Natural killer cell (primary cell): ENCODE measurements at places on chromosomes 13 and 19. TPM values are rescaled to one million over a fixed set of nuclear protein-coding genes. Genes with fewer than 3 reads are reported as not detected.

The IGFL1 gene
- not detected for total RNA-seq

The KCNJ14 gene
- 0.77 TPM for total RNA-seq

The KMT5C gene
- total RNA-seq, result 46.8 TPM

- no peak for DNase-seq
These were observed 42.1 kb downstream of the PCCA start for GRCh38 chr13:100130930-100131511.

- DNase-seq, result no peak
These were observed 40.4 kb downstream of the SACS start for GRCh38 chr13:23392925-23393645.

DNA sequence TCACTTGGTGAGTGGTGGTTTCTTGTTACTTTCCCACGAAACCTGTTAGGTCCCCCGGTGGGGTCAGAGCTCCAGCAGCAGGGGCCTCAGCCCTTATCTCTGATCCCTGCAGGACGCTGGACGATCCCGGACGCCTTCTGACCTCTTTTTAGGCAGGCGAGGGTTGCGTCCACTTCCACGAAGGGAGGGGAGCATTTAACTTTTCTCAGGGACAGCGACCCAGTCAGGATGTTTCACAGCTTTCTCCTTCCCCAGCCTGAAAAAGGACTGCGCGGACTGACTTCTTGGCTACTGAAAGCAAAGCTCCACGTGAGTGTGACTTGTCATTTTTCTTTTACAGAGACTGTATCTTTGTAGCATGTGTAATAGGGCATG, 692 bp downstream of the ZNF234 start:
- no peak for DNase-seq

DNA sequence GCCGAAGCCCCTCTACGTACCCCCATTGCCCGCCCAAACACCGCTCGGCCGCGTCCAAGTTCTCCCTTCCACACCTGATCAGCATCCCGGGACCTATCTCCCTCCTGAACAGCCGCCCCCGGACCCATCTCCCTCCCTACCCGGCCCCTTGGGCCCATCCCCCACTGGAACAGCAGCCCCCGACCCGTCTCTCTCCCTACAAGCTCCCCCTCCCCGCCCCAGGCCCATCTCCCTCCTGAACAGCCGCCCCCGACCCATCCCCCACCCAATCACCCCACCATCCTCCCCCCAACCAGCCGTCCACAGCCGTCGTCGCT, 610 bp downstream of the ZSCAN1 start:
- DNase-seq, result no peak

DNA sequence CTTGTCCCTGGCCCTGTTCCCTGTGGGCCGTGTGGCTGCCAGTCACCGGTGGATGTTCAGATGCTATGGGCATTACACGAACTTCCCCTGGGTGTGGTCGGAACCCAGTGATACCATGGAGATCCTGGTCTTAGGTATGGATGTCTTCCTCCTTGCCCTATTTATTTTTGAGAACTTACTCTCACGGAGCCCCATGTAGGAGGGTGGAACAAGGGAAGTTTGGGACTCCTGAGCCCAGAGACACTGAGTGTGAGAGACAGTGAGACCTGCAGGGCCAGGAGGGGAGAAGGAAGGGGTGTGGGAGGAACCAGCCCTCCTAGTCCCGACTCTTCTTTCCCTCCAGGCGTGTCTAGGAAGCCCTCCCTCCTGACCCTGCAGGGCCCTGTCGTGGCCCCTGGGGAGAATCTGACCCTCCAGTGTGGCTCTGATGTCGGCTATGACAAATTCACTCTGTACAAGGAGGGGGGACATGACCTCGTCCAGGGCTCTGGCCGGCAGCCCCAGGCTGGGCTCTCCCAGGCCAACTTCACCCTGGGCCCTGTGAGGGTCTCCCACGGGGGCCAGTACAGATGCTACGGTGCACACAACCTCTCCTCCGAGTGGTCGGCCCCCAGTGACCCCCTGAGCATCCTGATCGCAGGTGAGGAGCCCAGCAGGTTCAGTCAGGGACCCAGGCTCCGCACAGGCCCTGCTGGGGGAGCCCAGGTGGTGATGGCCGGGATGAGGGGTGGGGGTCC, 14.9 kb upstream of the KIR3DL3 start:
- DNase-seq, result no peak

DNA sequence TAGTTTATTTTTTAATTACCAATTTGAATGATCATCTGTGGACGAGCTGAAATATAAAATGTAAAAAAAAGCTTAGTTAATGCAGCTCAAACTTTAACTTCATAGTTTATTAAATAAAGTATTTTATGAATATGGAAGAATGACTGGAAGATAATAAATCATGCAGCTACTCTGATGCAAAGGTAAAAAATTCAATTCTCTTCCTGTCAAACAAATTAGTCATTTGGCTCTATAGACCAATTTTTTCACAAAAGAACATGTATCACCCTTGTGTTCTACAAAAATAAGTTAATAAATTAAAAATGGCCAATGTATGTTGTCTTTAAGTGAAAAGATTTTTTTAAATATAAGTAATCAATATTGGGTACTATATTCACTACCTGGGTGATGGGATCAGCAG, 26.2 kb downstream of the EXOSC8 start:
- no peak for DNase-seq

DNA sequence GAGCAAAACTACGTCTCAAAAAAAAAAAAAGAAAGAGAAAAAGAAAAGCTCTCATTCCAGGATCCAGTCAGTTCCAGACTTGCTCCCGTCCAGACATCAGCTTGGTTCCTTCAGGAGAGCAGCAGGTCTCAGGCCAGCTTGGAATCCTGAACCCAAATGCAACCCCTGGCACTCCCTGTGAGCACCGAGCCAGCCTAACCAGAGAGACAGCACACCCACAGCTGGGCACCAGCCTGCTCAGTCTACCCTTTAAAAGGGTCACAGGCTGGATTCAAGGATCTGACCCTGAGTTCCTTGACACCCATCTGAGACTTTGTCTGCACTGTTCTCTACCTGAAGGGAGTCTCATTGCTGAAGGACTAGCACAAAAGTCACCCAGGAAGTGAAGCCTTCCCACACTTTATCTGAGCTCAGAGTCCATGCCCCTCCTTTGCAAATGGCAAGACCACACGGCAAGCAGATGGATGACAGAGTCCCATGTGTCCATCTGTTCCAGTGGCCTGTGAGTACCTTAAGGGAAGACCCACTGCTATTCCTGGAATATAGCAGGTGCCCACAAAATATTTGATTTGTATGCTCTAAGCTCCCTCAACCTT, 1.4 kb downstream of the PEPD start:
- DNase-seq, result no peak

GRCh38 chr19:7924241-7924640, 1.7 kb downstream of the CTXN1 start:
- DNase-seq, result no peak

DNA sequence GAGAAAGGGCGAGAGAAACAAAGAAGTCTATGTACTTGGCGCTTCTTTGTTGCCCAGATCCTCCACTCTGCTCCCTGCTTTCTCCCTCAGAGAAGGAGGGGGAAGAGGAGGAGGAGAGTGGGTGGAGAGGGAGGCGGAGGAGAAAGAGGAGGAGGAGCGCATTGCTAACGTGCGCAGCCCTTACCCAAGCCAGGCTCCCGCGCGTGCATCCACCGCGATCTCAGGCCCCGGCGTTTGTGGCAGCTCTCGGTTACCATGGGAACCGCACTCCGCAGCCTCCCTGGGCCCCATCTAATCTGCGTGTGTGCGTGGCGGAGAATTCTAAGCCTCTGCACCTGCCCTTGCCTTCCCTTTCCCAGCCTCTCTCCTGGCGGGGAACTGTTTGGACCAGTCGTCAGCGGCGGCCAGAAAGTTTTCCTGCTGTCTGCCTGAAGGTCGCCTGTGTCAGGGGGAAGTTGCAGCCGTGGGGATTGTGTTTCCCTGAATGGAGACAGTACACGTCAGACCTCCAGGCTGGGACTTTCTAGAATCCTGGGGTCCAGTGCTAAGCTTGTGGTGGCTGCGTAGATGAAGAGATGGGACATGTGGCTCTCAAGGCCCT, at the start of gene ERICH6B:
TSS of gene ERICH6B (minus strand) at position 239 of the 601 bp plus-strand sequence. CDS start 18,734 bp downstream, outside the sequence.
- DNase-seq, result no peak

DNA sequence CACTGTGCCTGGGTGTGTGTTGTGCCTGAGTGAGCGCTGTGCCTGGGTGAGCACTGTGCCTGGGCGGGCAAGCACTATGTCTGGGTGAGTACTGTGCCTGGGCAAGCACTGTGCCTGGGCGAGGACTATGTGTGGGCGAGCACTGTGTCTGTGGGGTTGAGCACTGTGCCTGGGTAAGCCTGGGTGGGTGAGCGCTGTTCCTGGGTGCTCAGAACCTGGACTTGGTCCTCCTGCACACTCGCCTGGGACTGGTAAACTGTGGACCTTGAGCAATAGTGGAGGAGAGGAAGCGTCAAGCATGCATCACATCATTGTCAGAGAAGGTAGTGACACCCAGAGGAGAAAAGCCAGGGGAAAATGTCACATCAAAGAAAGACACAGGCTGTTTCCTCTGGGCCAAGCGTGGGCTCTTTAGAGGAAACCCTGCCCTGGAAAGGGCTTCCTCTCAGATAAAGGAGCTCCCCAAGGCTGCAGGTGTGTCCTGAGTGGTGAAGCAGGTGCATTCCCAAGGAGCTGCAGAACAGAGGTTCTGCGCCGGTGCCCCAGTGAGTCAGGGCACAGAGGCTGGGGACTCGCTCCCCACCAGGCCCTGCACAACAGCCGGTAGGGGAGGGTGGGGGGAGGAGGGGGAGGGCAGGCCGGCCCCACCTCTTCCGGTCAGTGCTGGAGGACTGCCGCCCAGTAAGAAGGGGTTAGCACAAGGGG, 141.2 kb downstream of the TEX29 start:
- no peak for DNase-seq

- DNase-seq, result no peak
These were observed 211.3 kb downstream of the RBM26 start for GRCh38 chr13:79194727-79195126.

DNA sequence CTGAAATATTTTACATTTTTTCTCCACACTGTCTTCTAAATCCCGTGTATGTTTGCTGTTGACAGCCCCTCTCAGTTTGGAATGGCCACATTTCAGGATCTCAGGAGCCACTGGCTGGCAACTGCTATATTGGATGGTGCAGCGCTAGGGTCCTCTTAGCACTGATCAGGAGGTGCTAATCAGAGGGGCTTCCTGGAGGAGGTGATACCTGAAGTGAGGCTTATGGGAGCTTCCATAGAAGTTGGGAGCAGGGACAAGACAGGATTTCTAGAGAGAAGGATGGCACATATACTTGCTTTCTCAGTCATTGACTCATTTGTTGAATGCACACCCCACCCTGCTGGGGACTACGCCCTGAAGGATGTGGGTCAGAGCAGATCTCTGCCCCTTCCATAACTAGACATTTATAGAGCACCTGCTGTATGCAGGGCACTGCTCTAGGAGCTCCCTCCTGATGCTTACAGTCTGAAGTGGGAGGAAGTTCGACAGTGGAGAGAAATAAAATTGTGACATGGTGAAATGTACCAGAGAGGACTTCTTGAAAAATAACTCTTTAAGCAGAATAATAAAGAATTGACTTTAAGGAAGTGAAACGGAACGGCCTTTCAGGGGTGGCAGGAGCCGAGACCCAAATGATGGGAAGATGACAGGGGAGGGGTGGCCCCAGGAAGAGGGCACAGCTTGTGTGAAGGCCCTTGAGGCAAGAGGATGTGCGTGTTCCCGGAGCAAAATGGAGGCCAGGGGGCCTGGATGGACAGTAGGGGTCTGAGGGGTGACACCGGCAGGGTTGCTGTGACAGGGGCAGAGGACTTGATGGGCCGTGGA, 13.1 kb downstream of the AP2A1 start:
- no peak for DNase-seq

- DNase-seq, result no peak
These were observed 55.2 kb downstream of the XPO4 start for GRCh38 chr13:20847296-20847695.

DNA sequence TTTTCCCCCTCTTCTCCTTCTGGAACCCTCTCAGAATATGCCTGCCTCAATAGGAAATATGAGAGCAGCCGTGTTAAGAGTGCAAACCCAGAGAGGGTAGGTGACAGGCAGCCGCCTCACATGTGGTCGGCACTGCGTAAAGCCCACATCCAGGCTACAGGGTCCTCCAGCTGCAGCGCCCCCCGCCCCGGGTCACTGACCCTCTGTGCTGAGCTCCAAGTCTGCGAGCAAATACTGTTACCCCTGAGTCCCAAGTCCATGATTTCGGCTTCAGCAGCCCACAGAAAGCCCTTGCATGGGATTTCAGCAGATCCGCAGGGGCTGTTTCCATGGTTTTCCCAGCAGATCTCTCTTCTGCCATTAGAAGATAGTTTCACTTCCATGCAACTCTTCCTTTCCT, 186.9 kb upstream of the IRS2 start:
- no peak for DNase-seq

- no peak for DNase-seq
These were observed 2602.5 kb downstream of the PCDH9 start for GRCh38 chr13:64627654-64628053.

DNA sequence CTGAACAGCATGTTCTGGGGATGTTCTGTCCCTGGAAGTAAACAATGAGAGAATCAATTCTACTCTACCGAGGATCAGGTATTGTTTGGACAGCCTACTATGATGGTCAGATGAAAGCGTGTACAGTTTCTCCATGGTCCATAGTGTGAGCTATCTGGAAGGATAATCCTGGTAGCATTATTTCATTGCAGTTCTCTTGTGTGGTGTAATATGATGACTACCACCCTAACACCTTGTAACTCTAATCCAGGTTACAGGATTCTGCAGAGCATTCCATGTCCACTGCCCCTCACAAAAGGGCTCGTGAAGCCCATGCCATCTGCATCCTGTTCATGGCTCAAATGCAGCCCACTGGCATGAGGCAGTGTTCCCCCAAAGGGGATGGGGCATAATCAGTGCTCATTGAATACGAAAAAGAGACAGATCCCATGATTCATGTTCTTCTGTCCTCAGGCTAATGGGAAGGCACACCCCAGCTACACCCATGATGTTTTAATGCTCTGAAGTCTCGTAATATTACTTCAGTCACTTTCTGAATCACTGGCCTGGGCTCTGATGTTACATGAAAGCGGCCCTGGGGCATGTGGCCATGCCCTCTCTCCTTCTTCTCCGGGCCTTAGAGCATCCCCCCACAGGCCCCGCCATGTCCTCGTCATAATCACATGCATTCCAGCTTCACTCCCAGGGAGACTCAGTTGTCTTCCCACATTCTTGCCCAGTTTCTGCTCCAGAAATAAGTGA, 68.4 kb downstream of the HSPH1 start:
- no peak for DNase-seq

- peak; percentile 83 for DNase-seq
These were observed 5.3 kb upstream of the HCN2 start for GRCh38 chr19:584240-585001.

DNA sequence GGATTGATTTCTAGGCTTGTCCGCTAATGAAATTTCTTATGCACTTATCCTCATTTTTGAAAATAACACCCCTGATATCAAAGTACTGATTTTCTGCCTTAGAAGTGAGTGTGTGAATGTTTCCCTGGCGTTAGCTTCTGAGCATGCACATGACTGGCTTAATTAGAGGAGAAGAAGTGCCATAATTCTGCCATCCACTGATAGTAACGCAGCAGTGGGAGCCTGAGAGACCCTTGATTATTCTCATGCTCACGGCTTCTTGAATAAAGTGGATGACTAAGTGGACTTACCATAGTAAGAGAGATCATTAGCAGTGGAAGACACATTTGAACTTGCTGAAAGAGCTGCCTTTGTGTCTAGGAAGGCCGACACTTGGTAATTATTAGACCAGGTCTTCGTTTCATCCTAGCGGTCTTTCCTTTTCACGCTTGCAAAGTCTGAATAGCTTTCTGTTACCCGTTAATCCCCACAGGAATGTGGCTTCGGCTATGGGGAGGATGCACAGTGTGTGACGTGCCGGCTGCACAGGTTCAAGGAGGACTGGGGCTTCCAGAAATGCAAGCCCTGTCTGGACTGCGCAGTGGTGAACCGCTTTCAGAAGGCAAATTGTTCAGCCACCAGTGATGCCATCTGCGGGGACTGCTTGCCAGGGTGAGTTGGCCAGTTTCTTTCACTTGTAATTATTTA, 45.3 kb downstream of the TNFRSF19 start:
- no peak for DNase-seq
